Spinal cord (tissue), 10 donors: ENCODE measurements at places on chromosomes 16 and 17. TPM values are rescaled to one million over a fixed set of nuclear protein-coding genes. Genes with fewer than 3 reads are reported as not detected.
A peak's percentile ranks its signal among the peaks of the same experiment; 100 is the strongest.

GRCh38 chr16:55357241-55357640 lies 33.2 kb downstream of the IRX6 start:
- H3K27ac ChIP-seq = no peak overlapping the region
- no peak overlapping the region for H3K4me3 ChIP-seq
- H3K4me1 ChIP-seq = no peaks in the 10 kb centered on the region
- no peaks in the 10 kb centered on the region for H3K27me3 ChIP-seq

DNA sequence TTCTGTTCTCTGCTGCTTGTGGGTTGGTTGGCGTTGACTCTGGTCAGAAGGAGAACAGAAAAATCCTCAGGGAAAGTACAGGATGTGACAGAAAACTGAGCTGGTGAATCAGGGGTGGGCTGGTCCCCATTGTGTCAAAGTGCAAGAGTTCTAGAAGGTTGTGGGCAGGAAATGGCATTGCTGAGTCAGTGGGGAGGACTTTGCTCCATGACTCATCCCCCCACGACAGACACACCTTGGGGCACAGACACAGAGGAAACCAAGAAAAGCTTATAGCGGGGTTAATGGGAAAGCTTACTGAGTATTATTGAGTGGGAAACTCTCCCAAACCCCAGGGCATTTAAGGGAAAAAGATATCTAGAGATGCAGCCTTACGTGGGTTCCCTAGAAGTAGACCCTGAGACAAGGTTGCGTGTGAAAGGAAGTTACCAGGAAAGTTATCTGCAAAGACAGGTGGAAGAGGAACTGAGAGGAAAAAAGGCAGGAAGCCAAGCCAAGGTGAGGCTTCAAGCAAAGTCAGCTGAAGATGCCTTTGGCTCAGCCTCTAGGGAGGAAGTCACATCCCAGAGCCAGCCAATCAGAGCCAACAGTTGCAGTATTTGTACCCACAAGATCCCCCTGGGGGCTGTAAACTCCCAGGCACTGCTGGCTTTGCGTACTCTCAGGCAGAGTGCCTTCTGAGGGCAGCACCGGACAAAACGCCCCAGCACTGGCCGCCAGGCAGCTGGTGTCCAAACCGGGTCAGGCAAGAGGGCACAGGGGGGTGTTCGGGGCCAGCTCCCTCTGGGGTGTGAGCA lies 86.4 kb downstream of the FOXL1 start:
- DNase-seq = no peak
- no peak overlapping the region for H3K27ac ChIP-seq
- H3K36me3 ChIP-seq = no peaks in the 10 kb centered on the region
- no peak overlapping the region for H3K4me3 ChIP-seq
- peaks cover 11% of the 10 kb centered on the region for H3K4me1 ChIP-seq

GRCh38 chr16:85514295-85514597 lies 98.9 kb upstream of the GSE1 start:
- H3K4me1 ChIP-seq = peaks cover 67% of the 10 kb centered on the region
- H3K36me3 ChIP-seq = no peaks in the 10 kb centered on the region
- peak overlapping the region; percentile 73 for H3K27ac ChIP-seq
- no peaks in the 10 kb centered on the region for H3K27me3 ChIP-seq
- no peak for DNase-seq

- no peak overlapping the region for H3K27ac ChIP-seq
- no peaks in the 10 kb centered on the region for H3K36me3 ChIP-seq
- peaks cover 17% of the 10 kb centered on the region for H3K4me1 ChIP-seq
- DNase-seq = no peak
- no peak overlapping the region for H3K4me3 ChIP-seq
Measured at GRCh38 chr17:50783193-50783660, 15.9 kb upstream of the ANKRD40CL start.

TEKT5 gene
- 0.69 TPM for total RNA-seq
